Left lung (tissue), 14 donors: ENCODE measurements at places on chromosomes 1 and 21.

DNA sequence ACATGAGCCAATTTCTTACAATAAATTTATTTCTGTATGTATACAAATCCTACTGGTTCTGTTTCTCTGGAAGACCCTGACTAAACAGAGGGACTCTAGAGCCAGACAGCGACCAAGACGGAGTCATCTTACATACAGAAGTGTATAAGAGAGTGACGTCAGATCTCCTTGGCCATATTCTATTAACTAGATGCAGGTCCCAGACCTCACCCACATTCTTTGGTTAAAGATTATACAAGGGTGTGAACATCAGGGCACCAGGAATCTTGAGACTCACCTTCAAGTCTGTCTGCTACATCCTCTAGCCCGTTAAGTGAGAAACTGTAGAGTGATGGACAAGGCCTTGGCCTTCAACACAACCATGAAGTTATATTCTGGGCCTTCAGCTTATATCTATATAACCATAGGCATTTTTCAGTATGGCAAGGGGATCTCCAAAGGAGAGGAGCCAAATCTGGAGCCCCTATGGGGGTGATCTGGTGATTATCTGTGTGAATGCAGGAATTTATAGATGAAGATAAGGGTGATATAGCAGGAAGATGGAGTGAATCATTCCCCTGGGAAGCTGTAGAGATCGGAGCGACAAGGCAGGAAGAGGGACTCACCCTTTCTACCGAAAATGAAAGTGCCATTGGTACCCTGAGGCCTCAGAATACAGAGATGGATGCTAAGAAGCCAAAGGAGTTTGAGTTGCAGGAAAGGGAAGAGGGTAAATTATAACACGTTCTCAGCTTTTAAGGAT, 83.9 kb downstream of the ADAMTS1 start:
- DNase-seq: no peak

DNA sequence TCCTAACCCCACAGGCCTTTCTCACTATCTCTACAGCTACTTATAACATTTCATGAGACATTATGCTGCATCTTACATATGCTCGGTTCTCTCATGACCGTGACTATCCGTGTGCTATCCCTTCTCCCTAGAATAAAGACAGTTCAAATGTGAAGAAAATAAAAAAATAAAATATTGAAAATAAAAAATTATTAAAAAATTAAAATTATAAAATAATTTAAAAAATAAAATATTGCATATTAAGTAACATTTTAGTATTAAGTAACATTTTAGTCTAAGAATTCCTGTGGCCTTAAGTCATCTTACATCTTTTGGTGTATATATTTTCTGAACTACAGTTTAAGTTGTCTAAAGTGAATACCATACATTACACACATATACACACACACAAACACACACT, 415.5 kb downstream of the DPYD start:
- no peak for DNase-seq

DNA sequence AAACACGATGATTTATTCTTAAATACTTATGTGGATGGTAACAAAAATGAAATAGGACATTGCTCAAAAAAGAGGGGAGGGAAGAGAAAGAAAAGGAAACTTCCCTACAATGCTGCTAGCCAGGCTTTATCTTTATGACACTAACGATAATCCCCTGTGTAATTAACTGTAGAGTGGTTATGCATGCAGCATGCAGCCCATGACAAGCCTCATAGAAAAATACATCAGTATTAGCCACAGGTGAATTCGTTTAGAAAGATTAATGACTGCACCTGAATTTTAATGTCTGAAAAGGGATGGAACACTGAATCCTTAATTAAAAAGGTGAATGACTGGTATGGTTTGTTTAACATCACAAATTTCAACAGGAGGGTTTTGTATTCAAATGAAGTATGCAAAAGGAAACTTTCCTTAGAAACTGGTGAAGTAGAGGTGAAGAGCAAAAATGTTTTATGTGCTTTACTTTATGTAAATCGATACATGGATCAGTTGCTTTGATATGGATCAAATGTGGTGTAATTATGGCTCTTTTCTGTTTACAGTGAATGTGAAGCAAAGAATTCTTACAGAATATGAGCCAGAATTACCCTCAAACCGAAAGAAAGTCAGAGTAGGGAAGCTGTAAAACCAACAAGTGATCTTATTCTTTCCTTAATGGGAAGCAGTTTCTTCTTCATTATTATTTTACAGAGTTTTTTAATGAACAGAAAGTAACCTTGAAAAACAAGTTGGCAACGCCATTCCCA, 569.6 kb upstream of the ADGRL2 start:
- no peak for DNase-seq

DNA sequence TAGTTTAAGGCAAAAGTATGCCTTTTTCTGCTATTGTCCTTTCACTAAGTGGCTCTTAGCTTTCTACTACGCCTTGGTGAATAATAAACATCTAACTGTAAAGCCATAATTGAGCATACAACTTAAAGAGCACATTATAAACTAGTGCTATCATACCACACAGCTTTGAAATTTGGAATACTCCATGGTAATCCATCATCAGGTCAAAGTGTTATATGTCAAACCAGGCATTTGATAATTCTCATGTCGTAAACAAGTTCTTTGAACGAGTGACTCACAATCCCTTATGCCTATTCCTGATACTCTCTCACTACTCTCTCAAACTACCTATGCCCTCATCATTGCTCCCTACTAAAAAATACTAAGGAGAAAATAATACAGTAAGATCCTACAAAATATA, 60.3 kb upstream of the FMN2 start:
- no peak for DNase-seq

DNA sequence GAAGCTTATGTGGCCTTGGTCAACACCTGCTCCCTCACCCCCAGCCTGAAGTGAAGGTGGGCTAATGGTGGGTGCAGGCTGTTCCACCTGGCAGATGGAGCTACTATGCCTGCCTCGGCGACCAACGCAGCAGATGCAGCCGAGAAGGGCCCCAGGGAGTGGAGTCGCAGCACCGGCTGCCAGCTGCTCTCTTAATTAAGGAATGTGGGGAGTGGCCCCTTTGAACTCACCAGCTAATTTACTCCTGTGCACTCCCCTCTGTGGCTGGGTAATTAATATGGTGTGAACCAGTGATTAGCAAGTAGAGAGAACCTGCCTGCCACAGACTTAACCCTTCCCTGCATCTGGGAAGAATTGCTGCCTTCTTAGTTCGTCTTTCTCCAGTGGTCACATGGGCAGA, 3.3 kb upstream of the SLAMF8 start:
- no peak for DNase-seq

DNA sequence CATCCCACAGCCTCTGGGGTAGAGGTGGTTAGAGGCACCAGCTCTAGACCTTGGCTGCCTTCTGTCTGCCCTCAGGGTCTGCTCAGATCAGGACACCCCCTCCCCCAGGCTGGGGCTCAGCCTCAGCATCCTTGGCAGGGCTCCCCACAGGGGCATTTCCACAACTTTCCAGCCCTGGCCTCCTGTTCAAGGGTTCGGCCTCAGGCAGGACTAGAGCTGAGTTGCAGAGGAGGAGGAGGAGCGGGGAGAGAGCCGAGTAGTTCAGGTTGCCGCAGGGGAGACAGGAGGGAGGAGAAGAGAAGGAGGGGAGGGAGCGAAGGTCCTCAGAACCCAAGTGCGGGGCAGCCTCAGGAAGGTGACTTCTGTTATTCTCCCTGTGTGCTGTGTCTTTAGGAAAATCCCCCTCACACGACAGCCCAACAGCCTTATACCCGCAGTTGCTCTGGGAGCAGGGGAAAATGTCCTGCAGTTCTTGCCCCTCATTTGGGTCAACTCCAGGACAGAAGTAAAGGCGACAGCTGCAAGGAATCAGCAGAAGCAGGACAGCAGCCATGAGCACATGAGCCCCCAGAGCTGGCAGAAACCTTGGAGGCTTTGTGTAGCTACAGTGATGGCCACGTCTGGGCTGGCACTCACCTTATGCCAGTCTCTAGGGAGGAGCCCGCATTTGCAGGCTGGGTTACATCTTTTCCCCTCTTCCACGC, 46.5 kb upstream of the TENT5B start:
- peak; percentile 34 for DNase-seq

DNA sequence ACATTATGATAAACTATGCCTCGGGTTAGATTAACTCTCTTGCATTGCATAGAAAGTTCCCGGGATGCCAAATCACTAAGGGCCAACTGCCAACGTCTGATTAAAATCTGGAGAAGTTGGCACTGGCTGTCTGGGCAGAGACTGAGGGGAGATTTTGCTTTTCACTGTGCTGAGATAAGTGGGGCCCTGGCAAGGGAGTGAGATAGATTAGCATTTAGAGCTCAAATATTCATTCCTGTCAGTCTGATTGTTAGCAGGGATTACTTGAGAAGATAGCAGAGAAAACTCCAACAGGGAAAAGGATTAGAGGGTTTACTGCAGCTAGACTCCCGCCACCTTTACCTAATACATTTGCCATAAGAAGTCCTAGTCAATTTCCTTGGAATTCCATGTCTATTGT, 714.1 kb upstream of the CHRM3 start:
- DNase-seq: no peak

- DNase-seq: no peak
Measured at GRCh38 chr1:30368651-30369240, 354.6 kb downstream of the MATN1 start.

DNA sequence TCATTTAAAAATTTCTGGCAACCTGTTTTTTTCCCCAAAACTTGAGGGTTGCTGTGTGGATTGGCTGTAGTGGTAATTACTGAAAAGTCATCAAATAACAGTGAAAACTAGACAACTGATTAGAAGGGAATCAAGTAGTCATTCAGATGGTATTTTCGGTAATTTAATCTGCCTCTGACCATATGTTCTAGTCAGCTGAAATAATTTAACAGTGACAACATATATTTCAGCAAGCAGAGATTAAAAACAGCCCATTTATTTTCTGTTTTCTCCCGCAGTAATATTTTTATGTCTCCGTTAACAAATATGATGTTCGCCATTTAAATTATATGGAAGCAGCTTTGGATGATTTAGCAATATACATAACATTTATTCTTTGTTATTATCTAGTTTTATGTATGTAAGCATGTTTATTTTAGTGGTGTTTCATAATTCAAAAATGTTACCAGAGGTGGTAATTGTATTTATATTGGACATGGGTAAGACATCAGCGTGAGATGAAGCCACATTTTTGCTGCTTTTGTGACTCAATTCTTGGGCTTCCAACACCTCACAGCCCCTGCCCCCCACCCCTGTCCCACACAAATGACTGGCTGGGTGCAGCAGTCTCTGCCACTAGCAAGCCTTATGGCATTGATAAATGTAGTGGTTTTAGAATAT, 104.4 kb downstream of the GALNT2 start:
- no peak for DNase-seq

DNA sequence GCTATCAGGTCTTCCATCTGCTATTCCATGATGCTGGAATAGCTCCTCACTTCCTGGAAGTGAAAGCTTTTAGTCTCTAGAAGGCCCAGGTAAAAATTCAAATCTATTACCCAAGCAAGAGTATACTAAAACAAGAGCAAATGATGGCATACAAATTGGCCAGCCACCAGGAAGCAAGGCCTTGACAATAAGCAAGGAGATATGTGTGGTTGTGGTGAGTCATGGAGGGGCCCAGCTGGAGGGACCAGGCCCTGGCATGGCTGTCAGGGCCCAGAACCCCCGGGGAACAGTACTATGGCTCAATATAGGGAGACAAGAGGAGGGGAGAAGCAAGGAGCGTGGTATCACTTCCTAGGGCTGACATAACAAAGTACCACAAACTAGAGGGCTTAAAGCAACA, 358.7 kb downstream of the RRAGC start:
- DNase-seq: no peak

DNA sequence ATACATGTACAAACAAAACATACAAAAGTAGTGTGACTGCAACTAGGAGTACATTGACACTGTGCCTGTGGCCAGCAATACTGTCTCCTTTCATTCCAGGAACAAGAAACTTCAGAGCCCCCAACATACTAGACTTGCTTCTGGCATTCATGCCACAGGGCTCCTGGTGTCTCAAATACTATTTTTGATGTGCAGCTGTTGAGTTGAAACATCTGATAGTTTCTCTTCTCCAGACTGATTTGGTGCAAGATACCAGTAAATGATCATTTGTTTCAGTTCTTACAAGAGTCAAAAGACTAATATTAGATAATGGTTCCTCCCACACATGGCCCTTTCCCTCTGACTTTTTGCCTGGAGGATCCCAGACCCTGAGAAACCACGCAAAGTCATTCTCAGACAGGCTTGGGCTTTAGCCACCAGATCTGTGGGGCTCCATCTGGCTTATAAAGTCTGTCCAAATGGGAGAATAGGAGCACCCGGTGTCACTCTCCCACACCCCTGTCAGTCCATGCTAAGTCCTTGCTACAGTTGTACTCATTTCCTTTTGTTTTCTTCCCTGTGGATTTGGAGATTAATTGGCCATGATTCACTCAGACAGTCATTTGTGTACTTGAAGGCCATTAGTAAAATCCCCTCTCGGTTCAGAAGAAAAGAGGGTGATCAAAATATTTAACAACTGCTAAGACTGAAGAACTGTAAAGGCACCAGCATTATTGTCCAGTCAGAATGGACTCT, 163.5 kb upstream of the RUNX1 start:
- no peak for DNase-seq

GRCh38 chr1:184152974-184153373, 101.4 kb downstream of the TSEN15 start:
- DNase-seq: no peak

DNA sequence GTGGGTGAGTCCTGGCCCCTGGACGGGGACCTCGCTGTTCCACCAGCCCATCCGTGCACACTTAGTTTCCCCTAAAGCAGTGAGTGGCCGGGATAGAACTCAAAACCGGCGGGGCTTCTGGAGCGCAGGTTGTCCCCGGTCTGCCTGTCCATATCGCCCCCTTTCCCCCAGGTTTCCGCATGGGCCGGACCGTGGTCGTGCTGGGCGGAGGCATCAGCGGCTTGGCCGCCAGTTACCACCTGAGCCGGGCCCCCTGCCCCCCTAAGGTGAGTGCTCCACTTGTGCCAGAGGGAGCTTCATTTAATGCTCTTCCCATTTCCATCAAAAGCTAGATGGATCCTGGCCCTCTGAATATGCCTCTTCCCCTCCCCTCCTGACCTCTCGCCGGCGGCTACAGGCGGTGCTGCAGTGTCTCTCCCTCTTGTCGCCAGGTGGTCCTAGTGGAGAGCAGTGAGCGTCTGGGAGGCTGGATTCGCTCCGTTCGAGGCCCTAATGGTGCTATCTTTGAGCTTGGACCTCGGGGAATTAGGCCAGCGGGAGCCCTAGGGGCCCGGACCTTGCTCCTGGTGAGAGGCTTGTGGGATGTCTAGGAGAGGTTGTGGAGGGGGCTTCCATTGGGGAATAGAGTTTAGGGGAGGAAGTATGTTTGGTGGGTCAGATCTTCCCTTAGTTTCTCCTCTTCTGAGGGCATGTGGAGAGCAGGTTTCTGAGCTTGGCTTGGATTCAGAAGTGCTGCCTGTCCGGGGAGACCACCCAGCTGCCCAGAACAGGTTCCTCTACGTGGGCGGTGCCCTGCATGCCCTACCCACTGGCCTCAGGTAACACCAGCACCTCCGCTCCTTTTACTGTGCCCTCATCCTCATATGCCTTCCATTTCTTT, 683 bp downstream of the PPOX start:
- no peak for DNase-seq

GRCh38 chr1:166882893-166883292, 6.8 kb upstream of the TADA1 start:
- DNase-seq: no peak
